ENCODE measurements at places on chromosomes 7 and 10. TPM values are rescaled to one million over a fixed set of nuclear protein-coding genes. Genes with fewer than 3 reads are reported as not detected.

The PMPCB gene
- 67.4 TPM for total RNA-seq

GRCh38 chr10:87531908-87532622 is 27.4 kb downstream of the MINPP1 start:
- H3K27me3 ChIP-seq = no peaks in the 10 kb centered on the region
- no peak overlapping the region for H3K4me3 ChIP-seq
- H3K4me1 ChIP-seq = no peaks in the 10 kb centered on the region
- DNase-seq = no peak

The KCNMA1 gene
- total RNA-seq = 1.8 TPM

DNA sequence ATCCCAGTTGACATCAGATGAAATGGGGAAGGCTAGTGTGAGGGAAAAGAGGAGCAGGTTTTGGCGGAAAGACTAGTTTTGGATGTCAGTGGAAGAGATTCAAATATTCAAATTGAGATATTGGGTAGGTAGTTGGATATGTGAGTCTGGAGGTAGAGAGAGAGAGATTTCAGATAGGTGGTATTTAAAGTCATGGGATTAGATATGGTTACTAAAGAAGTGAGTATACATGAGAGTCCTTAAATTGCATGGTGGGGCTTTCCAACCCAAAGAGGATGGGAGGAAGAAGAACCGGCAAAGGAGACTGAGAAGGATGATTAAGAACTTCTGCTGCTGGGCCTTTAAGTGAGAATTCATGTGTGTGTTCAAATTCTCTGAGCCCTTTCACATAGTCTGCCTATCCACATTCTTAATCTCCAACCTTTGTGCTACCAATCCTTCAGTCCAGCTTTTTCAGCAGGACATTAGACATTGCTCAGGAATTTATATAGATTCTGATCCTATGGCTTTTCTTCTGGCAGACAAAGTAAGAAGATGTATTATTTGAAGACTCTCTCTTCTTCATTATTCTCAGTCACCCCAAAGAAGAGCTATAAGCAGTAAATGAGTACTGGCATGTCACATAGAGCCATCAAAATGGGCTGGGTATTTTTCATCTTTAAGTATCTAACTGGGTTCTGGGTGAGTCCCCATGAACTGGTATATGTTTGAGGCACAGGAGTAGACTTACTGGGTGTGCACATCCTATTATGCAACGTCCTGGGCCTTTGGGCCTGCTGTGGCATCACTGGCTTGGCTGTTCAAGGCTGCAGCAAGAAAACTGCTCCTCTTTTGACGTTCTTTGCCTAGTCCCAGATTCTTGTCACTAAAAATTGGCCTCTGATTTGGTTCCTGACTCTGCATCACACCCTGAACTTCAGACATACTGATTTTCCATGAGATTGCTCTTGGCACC is 33.6 kb downstream of the ST7 start:
- H3K4me1 ChIP-seq = no peaks in the 10 kb centered on the region
- H3K36me3 ChIP-seq = no peaks in the 10 kb centered on the region
- no peak overlapping the region for H3K27ac ChIP-seq
- no peak for DNase-seq
- H3K4me3 ChIP-seq = no peak overlapping the region

The CD36 gene
- total RNA-seq = 1.1 TPM

GRCh38 chr10:70038923-70039322 is 13.7 kb upstream of the MACROH2A2 start:
- DNase-seq = peak; percentile 5
- no peak overlapping the region for H3K4me3 ChIP-seq
- H3K27ac ChIP-seq = no peak overlapping the region
- H3K27me3 ChIP-seq = no peaks in the 10 kb centered on the region
- no peaks in the 10 kb centered on the region for H3K36me3 ChIP-seq
- peaks cover 6% of the 10 kb centered on the region for H3K4me1 ChIP-seq

GRCh38 chr10:128024426-128024825 is 101.8 kb downstream of the MKI67 start:
- H3K27ac ChIP-seq = no peak overlapping the region
- no peaks in the 10 kb centered on the region for H3K27me3 ChIP-seq
- no peak overlapping the region for H3K4me3 ChIP-seq
- peaks cover 15% of the 10 kb centered on the region for H3K4me1 ChIP-seq

The RBM28 gene
- 26.4 TPM for total RNA-seq

DNA sequence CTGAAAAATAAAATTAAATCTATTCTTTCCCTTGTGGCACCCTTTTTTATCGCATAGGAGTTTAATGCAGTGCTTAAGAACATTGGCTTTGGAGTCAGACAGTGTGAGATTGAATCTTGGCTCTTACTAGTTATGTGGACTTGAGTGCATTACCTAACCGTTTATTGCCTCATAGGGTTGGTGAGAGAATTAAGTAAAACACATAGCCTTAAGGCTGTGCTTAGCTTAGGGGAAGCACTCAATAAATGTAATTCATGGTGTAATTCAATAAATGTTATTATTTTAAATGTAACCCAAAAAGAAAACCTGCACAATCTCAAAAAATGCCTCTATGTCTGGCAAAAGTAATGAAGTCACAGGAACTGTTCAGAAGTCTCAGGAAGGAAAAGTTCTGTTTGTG is 2.7 kb downstream of the STK17A start:
- no peaks in the 10 kb centered on the region for H3K27me3 ChIP-seq
- no peak overlapping the region for H3K27ac ChIP-seq
- peaks cover 10% of the 10 kb centered on the region for H3K4me1 ChIP-seq
- no peak overlapping the region for H3K4me3 ChIP-seq
- no peak for DNase-seq
- H3K36me3 ChIP-seq = no peaks in the 10 kb centered on the region

- no peak overlapping the region for H3K4me3 ChIP-seq
- H3K27me3 ChIP-seq = no peaks in the 10 kb centered on the region
- no peaks in the 10 kb centered on the region for H3K4me1 ChIP-seq
- no peak for DNase-seq
These were observed 79.5 kb downstream of the FAM185A start for GRCh38 chr7:102828286-102828685.

The CHRM2 gene
- 79.8 TPM for total RNA-seq

DNA sequence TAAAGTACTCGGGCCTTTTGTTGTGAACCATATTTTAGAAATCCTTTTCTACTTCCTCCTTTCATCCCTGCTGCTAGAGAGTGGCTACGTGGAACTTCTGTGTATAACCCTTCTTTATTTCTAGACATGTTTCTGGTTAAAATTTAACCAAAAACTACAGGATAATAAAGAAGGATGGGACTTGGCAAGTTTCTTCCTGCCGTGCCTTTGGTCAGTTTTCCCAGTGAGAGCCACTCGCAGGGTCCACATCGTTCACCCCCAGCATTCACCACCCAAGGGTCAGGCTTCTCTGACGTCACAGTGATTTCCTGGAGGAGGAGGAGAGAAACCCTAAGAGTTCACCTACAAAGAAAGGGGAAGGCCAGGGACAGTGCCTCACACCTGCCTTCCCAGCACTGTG is 45.4 kb downstream of the NKX6-2 start:
- H3K27me3 ChIP-seq = no peaks in the 10 kb centered on the region
- H3K4me1 ChIP-seq = no peaks in the 10 kb centered on the region
- no peak for DNase-seq
- no peak overlapping the region for H3K4me3 ChIP-seq
- no peak overlapping the region for H3K27ac ChIP-seq
- H3K36me3 ChIP-seq = no peaks in the 10 kb centered on the region

DNA sequence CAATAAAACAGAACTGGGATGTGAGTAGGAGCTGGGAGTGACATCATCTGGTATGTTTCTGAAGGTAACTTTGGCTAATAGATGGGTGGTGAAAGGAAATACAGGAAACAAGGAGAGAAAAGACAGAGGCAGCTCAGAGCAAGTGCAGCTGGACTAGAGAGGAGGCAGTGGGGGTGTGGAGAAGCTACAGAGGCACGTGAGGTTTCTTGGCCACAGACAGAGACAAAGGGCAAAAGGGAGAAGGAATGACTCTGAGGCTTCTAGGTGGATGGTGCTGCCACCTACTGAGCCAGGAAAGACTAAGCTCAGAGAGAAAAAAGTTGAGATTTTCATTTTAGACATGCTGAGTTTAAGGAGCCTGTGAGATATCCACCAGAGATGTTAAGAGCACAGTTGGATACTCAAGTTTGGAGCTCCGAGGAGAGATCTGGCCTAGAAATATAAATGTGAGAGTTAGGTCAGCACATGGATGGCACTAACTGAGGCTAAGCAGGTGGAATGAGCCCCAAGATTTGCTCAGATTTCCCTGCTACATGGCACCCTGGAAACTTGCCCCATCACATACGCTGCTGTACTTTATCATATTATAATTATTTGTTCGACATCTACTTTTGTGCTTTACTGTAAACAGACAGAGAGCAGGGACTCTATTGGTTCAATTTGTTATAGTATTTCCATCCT is 293.0 kb upstream of the IMMP2L start:
- DNase-seq = peak; percentile 30
- H3K4me3 ChIP-seq = no peak overlapping the region
- no peaks in the 10 kb centered on the region for H3K36me3 ChIP-seq
- peaks cover 41% of the 10 kb centered on the region for H3K27me3 ChIP-seq

GRCh38 chr7:151382079-151382885 is 27.6 kb downstream of the WDR86 start:
- DNase-seq = no peak
- H3K27me3 ChIP-seq = peaks cover 7% of the 10 kb centered on the region
- no peaks in the 10 kb centered on the region for H3K4me1 ChIP-seq
- no peak overlapping the region for H3K27ac ChIP-seq
- H3K4me3 ChIP-seq = no peak overlapping the region

DNA sequence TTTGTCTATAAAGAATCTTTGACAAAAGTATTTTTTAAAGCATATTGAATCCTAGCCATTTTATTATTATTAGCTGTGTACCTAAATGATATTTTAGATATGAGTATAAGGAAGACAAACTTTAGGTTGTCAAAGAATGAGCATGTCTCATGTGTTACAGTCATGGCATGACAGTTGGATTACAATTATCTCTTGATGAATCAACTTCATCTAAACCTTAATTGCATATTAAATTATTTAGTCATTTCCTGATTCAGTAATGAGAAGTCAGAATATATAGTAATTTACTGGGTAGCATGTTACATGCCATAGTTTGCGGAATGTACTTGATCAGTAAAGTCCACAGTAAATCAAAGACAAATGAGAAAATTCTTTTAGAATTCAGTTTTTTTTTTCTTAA is 59.2 kb downstream of the MAPK8 start:
- no peaks in the 10 kb centered on the region for H3K36me3 ChIP-seq
- DNase-seq = no peak
- no peak overlapping the region for H3K4me3 ChIP-seq
- H3K27me3 ChIP-seq = no peaks in the 10 kb centered on the region

GRCh38 chr10:5876181-5876768 is 13.4 kb downstream of the ANKRD16 start:
- H3K4me3 ChIP-seq = no peak overlapping the region
- H3K27ac ChIP-seq = peak overlapping the region; percentile 25
- peaks cover 36% of the 10 kb centered on the region for H3K36me3 ChIP-seq
- no peaks in the 10 kb centered on the region for H3K27me3 ChIP-seq

GRCh38 chr7:33258491-33258951 is 129.2 kb downstream of the BBS9 start:
- H3K4me3 ChIP-seq = no peak overlapping the region
- no peak overlapping the region for H3K27ac ChIP-seq
- no peaks in the 10 kb centered on the region for H3K27me3 ChIP-seq
- H3K4me1 ChIP-seq = no peaks in the 10 kb centered on the region

- H3K27me3 ChIP-seq = no peaks in the 10 kb centered on the region
- H3K4me3 ChIP-seq = no peak overlapping the region
- no peaks in the 10 kb centered on the region for H3K36me3 ChIP-seq
- H3K4me1 ChIP-seq = peaks cover 11% of the 10 kb centered on the region
- H3K27ac ChIP-seq = no peak overlapping the region
- DNase-seq = no peak
These were observed 162.9 kb downstream of the CDK14 start for GRCh38 chr7:90758933-90759562.

DNA sequence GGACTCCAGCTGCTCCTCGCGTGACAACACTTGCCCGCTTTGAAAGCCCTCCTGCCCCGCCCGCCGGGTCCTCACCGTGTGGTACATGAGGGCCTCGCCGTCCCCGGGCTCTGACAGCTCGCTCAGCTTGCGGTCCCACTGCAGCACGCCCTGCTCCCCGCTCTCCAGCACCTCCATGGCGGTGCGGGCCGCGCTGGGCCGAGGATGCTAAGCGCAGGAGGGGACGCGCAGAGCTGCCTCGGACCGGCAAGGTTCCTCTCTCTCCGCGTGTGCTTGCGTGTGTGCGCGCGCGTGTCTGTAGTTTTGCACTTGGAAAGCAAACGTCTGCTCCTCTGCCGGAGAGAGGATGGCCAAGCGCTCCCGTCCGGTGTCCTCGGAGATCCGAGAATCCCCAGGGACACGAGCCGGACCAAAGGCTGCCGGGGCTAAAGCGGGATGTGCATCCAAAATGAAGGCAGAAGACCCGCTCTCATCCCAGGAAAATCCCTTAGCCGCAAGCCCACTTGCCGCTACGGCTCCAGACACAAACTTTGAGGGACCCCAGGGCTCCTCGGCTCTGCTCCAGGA is at the start of gene CREB3L2:
CREB3L2 (minus strand) TSS at position 558 of the 567 bp plus-strand sequence; CDS start at position 177, 381 bp downstream.
- no peaks in the 10 kb centered on the region for H3K27me3 ChIP-seq
- H3K27ac ChIP-seq = peak within 1 kb of the TSS; percentile 91
- H3K36me3 ChIP-seq = no peaks in the 10 kb centered on the region
- peaks cover 26% of the 10 kb centered on the region for H3K4me1 ChIP-seq
- peak; percentile 92 for DNase-seq

- H3K27ac ChIP-seq = no peak overlapping the region
- H3K4me1 ChIP-seq = no peaks in the 10 kb centered on the region
- no peaks in the 10 kb centered on the region for H3K27me3 ChIP-seq
- H3K36me3 ChIP-seq = peaks cover 2% of the 10 kb centered on the region
These were observed 92.6 kb downstream of the CTBP2 start for GRCh38 chr10:125067764-125068163.

DNA sequence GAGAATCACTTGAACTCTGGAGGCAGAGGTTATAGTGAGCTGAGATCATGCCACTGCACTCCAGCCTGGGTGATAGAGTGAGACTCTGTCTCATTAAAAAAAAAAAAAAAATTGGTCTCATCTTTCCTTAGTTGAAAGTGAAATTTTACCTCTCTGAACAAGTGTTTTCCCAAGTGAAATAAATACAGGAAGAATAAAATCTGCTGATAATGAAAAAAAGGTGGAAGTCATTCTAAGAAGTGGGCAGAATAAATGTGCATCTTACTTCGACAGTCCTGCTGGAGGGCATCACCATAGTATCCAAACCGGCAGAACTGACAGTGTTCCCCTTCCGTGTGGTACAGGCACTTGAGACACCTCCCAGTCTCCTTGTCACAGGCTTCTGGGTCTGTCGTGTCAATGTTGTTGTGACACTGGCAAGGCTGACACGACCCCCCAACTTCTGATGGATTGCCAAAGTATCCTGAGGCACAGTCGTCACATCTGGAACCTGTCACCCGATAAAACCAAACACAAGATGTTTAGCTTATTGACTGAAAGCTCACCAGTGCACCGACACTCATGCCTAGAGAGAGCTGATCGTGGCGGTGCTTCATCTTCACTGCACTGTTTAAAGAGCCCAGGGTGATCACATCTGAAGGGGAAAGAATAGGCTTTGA is 49.6 kb downstream of the LAMB1 start:
- H3K27me3 ChIP-seq = no peaks in the 10 kb centered on the region
- no peaks in the 10 kb centered on the region for H3K36me3 ChIP-seq
- no peak for DNase-seq
- H3K27ac ChIP-seq = no peak overlapping the region
- H3K4me3 ChIP-seq = no peak overlapping the region

All from cardiac muscle cell (in vitro differentiated cells and primary cell).